ENCODE measurements at places on chromosomes 4 and X. TPM values are rescaled to one million over a fixed set of nuclear protein-coding genes. Genes with fewer than 3 reads are reported as not detected.

GRCh38 chr4:53538756-53539155, 52.5 kb downstream of the LNX1 start:
- peaks cover 24% of the 10 kb centered on the region for H3K4me1 ChIP-seq
- DNase-seq: no peak
- no peak overlapping the region for H3K27ac ChIP-seq
- H3K36me3 ChIP-seq: no peaks in the 10 kb centered on the region
- no peak overlapping the region for H3K4me3 ChIP-seq
- no peaks in the 10 kb centered on the region for H3K27me3 ChIP-seq

DNA sequence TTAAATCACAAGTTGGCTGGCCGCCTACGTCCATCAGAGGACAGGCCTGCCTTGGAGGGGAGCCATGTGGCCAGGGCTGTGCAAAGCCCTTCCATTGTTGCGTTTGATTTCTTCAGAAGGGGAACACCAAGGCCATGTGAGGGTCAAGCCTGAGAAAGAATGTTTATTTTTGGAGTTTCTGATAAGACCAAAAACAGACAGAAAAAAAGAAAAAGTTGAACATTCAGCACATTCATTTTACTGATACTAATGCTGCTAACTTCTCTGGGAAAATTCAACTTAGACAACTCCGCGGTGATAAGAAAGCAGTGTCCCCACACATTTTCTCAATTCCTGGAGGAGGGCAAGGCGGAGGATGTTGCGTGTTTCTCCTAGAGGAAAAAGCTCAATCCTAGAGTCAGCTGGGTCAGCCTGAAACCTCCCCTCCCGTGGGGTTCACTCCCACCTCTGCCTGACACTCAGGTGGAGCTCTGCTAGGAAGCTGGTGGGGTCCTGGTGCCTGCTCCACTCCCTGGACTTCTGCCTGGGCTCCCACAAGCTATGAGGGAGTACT, 63.5 kb downstream of the ANAPC4 start:
- H3K27ac ChIP-seq: no peak overlapping the region
- no peaks in the 10 kb centered on the region for H3K36me3 ChIP-seq
- H3K27me3 ChIP-seq: no peaks in the 10 kb centered on the region
- H3K4me1 ChIP-seq: no peaks in the 10 kb centered on the region

DNA sequence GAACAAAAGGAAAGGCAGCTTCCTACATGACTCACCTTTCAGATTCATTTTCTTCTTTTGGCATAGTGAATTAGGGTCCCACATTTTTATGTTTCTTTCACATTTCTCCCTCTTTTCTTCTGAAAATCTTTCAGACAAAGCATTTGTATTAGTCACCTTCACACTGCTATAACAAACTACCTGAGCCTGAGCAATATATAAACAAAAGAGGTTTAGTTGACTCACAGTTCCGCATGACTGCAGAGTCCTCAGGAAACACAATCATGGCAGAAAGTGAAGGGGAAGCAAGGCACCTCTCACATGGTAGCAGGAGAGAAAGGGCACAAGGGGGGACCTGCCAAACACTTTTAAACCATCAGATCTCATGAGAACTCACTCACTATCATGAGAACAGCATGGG, 36.9 kb downstream of the MAGEA9 start:
- no peaks in the 10 kb centered on the region for H3K36me3 ChIP-seq
- H3K4me3 ChIP-seq: no peak overlapping the region
- DNase-seq: peak; percentile 16
- H3K27ac ChIP-seq: no peak overlapping the region

DNA sequence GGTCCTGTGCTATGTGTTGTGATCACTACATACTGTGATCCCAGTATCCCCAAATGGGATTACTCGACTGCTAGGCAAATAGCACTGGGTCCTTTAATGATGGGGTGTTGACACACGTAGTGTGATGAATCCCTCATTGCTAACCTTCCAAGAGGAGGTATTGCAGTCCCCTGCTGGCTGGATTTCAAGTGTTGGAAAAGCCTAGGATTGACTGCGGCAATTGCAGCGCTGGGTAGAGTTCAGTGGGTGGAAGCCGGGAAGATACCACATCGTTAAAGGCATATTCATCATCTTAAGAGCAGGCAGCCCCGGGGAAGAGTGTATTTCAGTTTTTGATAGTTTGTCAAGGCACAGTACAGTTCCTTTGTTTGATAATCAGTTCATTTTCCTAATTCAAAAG, 159.9 kb downstream of the TRIML1 start:
- peaks cover 8% of the 10 kb centered on the region for H3K36me3 ChIP-seq
- no peak overlapping the region for H3K4me3 ChIP-seq
- H3K27ac ChIP-seq: no peak overlapping the region
- H3K4me1 ChIP-seq: peaks cover 11% of the 10 kb centered on the region

GRCh38 chrX:51922561-51922960, 29.1 kb downstream of the MAGED1 start:
- H3K4me1 ChIP-seq: no peaks in the 10 kb centered on the region
- H3K4me3 ChIP-seq: no peak overlapping the region
- H3K36me3 ChIP-seq: no peaks in the 10 kb centered on the region
- H3K27me3 ChIP-seq: peaks cover 12% of the 10 kb centered on the region
- DNase-seq: no peak

- no peak overlapping the region for H3K4me3 ChIP-seq
- no peak overlapping the region for H3K27ac ChIP-seq
- DNase-seq: peak; percentile 27
These were observed 15.9 kb downstream of the MID1IP1 start for GRCh38 chrX:38817004-38817703.

DNA sequence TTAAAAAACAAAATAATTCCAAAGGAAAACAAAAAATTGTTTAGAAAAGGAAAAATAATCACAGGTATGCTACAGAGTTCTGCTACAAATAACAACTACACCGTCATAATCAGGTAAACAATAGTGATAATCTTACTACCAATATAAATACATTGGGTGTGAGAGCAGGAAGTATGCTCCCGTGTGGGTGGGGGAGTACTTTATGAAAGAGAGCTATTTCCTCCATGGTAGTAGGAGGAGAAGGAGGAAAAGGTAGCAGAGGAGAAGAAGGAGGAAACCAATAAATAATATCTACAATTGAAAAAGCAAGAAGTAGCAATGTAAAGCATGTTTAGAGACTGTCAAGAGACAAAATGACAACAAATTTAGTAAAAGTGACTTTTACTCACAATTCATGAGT, 35.1 kb downstream of the TEC start:
- DNase-seq: no peak
- H3K36me3 ChIP-seq: no peaks in the 10 kb centered on the region
- no peak overlapping the region for H3K4me3 ChIP-seq
- no peaks in the 10 kb centered on the region for H3K27me3 ChIP-seq

DNA sequence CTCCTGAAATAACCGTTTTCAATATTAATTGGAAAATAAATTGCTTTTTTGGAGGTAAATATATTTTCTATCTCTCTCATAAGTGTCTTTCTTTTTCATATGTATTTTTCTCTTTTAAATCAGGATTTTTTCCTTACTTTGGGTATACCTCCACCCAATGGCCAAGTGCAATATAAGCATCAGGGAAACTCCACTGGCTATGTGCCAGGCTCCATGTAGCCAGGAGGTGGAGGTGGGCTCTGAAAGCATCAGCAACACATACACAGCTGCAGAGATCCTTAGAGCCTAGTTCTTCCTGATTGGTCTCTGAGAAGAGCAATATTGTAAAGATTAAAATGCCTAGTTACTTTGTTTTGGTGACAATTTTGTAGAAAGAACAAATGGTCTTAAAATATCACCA, 3.4 kb downstream of the GABRA2 start:
- peaks cover 19% of the 10 kb centered on the region for H3K4me1 ChIP-seq
- peaks cover 12% of the 10 kb centered on the region for H3K27me3 ChIP-seq
- H3K36me3 ChIP-seq: no peaks in the 10 kb centered on the region
- H3K4me3 ChIP-seq: no peak overlapping the region
- H3K27ac ChIP-seq: no peak overlapping the region

DNA sequence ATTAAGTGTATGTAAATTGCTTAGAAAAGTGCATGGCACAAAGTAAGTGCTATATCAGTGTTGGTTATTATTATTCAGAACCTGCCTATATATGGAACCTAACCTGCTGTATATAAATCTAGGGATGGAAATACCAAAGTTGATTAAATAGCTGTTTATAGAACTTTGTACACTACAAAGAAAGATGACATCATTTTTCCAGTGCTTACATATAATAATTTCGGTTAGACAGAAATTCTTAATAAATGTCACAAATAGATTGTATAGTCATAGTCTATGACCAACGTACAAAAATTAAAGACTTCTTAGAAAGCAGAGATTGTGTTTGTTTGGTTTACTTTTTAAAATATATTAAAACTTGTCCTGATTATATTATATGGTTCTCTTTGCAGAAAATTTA, 4.4 kb downstream of the GYPB start:
- DNase-seq: no peak
- H3K36me3 ChIP-seq: no peaks in the 10 kb centered on the region
- peaks cover 2% of the 10 kb centered on the region for H3K27me3 ChIP-seq
- peaks cover 6% of the 10 kb centered on the region for H3K4me1 ChIP-seq

- H3K4me3 ChIP-seq: no peak overlapping the region
- H3K36me3 ChIP-seq: no peaks in the 10 kb centered on the region
- H3K27ac ChIP-seq: no peak overlapping the region
- no peak for DNase-seq
These were observed 166.8 kb downstream of the UNC5C start for GRCh38 chr4:95381843-95382580.

GRCh38 chr4:127203562-127204200, 429.1 kb upstream of the INTU start:
- H3K36me3 ChIP-seq: no peaks in the 10 kb centered on the region
- H3K27ac ChIP-seq: peak overlapping the region; percentile 60
- no peak overlapping the region for H3K4me3 ChIP-seq
- DNase-seq: peak; percentile 29

- H3K27me3 ChIP-seq: no peaks in the 10 kb centered on the region
- H3K27ac ChIP-seq: no peak overlapping the region
- no peaks in the 10 kb centered on the region for H3K4me1 ChIP-seq
These were observed 32.5 kb downstream of the WDR1 start for GRCh38 chr4:10083861-10084641.

DNA sequence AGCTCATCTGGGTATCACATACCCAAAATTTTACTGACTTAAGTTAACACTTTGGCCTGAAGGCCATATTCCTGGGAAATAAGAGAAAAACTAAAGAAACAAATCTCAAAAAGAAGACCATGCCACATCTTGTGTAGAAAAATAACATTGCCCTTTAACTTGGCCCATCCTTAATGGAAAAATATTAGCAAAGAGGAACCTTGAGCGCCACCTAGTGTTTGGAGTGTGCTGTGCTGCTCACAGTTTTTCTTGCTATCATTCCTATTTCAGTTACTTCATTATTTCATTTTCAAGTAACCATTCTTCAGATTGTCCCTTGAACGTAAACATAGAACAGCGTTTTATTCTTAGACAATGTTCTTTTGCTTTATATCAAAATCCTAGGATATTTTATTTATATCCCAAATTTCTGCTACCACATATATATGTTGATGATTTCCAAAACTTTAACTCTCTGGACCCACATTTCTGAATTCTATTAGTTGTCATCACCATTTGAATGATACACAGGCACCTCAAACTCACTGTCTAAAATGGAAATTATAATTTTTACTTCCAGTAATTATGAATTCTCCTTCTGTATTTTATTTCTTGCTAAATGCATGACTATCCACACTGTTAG, 999.0 kb upstream of the ADGRL3 start:
- H3K4me3 ChIP-seq: no peak overlapping the region
- no peaks in the 10 kb centered on the region for H3K27me3 ChIP-seq
- peak; percentile 74 for DNase-seq
- H3K27ac ChIP-seq: no peak overlapping the region

DNA sequence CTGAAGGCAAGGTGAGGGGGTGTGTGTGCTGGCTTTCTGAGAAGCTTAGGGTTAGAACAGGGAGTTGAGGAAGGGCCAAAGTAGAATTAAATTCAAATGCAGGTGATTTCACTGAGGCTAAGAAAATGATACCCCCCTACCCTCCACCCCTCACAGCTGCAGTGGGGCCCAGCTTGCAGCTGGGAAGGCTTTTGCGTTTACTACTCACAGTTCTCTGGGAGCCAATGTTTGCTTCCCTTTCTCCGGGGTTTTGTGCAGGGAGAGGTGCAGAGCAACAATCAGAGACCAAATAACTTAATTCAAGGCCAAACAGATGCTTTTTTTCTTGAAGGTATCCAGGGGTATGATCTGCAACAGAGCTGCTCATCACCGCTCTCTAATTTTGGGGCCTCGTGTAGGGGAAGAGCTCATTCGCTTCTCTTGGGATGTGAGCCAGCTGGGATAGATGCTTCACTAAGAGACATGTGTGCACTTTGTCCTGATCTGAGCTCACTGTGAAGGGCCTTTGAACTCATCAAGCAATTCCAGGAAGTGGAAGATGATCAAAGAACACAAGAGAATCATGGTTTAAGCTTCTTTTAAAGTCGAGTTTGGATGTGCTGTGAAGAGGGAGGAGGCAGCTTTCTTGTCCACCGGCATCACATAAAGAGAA, 122.7 kb upstream of the C1GALT1C1 start:
- H3K4me1 ChIP-seq: no peaks in the 10 kb centered on the region
- H3K36me3 ChIP-seq: no peaks in the 10 kb centered on the region
- H3K27me3 ChIP-seq: no peaks in the 10 kb centered on the region
- no peak for DNase-seq
- no peak overlapping the region for H3K27ac ChIP-seq

- H3K36me3 ChIP-seq: no peaks in the 10 kb centered on the region
- H3K27ac ChIP-seq: no peak overlapping the region
- H3K4me1 ChIP-seq: no peaks in the 10 kb centered on the region
- no peak for DNase-seq
These were observed 98.5 kb downstream of the FRAS1 start for GRCh38 chr4:78155616-78156105.

DNA sequence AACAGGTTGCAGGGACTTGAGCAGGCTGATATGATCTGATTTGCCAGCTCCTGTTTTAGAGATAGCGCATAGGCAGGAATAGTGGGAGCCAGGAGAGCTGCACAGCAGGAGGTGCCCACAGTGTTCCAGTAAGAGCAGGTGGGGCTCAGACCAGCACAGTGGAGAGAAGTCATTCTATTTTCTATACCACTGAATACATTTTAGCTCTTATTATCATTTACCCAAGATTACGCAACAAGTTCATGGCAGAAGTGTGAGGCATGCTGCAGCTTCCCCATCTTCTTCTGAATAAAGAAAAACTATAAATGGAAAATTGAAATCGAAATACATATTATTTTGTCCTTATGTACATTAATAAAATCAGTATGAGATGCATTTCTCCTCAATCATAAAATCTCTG, 114.7 kb upstream of the EDNRA start:
- DNase-seq: no peak
- H3K27me3 ChIP-seq: no peaks in the 10 kb centered on the region
- H3K27ac ChIP-seq: peak overlapping the region; percentile 46
- H3K4me1 ChIP-seq: peaks cover 56% of the 10 kb centered on the region
- H3K4me3 ChIP-seq: no peak overlapping the region

GRCh38 chr4:52106660-52107059, 55.6 kb downstream of the SPATA18 start:
- H3K4me3 ChIP-seq: no peak overlapping the region
- DNase-seq: no peak

PCDH19 gene
- 0.12 TPM for total RNA-seq

YTHDC1 gene
- total RNA-seq: 117 TPM

BTC gene
- 4.0 TPM for total RNA-seq

TRAM1L1 gene
- total RNA-seq: 0.75 TPM

LGI2 gene
- not detected for total RNA-seq

RAB39B gene
- total RNA-seq: 6.0 TPM

ARSJ gene
- total RNA-seq: 50.7 TPM

SCML1 gene
- 14.1 TPM for total RNA-seq

TMEM150C gene
- total RNA-seq: 0.10 TPM

WDR17 gene
- total RNA-seq: 1.5 TPM

PAGE2B gene
- total RNA-seq: not detected

EIF2S3 gene
- total RNA-seq: 391 TPM

All from MCF 10A (cell line).